ENCODE measurements at places on chromosomes 12 and 14. TPM values are rescaled to one million over a fixed set of nuclear protein-coding genes. Genes with fewer than 3 reads are reported as not detected.

TAS2R31 gene
- 0.75 TPM for total RNA-seq

ABCC9 gene
- total RNA-seq, result 0.23 TPM

CD69 gene
- 0.75 TPM for total RNA-seq

RPL10L gene
- total RNA-seq, result not detected

WBP11 gene
- total RNA-seq, result 20.0 TPM

PTPN21 gene
- 6.3 TPM for total RNA-seq

IFNG-AS1 gene
- total RNA-seq, result not detected

PELI2 gene
- total RNA-seq, result 0.11 TPM

PRH2 gene
- total RNA-seq, result not detected

GPRC5A gene
- 140 TPM for total RNA-seq
